ENCODE measurements at places on chromosomes 2 and 18.

DNA sequence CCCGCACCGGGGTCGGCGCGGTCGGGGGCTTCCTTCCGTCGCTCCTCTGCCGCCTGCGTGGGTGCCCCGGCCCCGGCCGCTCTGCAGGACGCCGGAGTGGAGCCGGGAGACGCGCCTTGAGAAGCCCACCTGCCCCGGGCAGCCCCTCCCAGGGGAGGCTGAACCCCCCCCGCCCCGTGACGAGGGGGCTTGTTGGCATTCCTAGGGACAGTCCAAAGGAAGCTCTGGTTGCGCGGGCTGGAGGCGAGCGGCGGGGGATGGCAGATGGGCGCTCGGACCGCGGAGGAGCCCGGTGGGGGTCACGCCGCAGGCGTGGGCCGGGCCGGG is 133.5 kb upstream of the MGAT5 start:
- DNase-seq, result no peak

GRCh38 chr2:174794851-174795374 is 30.6 kb upstream of the CHRNA1 start:
- DNase-seq, result no peak

- no peak for DNase-seq
Measured at GRCh38 chr18:25177631-25178030, 174.3 kb downstream of the ZNF521 start.

DNA sequence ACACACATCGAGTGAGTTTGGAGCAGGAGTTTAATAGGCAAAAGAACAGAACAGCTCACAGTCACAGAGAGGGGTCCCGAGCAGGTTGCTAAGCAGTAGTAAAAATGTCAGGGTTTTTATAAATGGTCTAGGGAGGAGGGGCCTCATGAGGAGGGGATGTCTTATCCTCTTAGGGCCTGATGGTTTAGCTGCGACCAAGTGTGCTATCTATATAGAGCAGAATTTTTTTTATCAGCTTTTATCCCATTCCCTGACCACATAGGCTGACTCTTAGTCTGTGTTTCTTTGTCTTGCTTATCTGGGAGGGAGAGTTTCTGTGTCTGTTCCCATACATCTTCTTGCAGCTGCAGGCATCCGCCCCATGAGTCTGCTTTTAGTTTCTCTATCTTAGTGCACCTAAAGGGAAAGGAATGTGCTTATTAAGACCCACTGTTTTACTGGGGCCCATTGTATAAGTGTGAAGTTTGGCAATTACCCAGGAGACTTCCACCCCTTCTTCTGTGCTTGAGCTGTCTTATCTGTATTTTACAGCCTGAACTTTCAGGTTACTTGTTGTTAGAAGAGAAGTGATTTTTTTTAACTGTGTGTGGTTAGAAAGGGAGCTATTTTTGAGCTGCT is 30.4 kb upstream of the GMCL1 start:
- DNase-seq, result no peak

DNA sequence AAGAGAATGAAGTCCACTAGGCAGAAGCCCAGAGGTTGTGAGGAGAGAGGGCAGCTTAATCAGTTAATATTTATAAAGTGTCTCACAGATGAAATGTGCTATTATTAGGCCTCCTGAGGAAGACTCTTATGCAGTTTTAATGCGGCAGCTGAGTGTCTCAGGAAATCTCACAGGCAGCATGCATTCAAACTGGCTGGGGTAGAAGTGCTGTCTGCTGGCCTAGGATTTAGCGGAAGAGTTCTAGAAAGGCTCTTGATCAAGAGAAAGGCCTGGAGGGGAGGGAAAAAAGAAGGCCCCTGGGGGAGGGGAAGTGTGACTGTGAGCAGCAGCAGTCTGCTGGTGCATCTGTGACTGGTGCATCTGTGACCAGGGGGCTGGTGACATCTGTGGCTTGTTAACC is 133.0 kb downstream of the FSHR start:
- no peak for DNase-seq

DNA sequence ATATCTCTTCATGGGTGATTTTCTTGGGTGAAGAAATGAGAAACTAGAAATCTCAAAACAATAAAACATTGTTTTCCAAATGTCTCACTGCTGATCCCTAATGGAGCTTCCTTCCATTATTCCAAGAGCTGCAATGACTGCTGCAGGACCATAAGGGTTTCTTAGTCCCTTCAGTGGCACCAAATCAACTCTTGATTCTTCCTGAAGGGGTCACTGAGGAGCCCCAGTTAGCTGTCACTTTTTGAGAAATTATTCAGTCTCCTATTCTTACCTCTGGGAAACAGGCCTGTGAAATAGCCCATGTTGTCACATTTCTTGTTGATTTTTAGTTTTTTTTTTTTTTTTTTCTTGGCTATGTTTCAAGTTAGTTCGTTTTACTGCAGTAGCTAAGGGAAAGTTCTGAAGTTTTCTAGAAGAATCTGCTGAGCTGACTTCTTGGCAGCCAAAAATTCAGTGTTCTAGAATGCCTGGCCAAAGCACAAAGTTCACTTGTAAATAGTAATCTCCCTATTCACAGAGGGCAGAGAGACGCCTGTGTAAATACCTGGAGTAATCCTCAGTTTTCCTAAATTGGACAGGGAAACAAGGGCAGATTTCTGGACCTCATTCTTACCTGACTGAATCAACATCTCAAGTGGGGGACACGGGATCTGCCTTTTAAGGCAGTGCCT is 480.0 kb downstream of the RIT2 start:
- no peak for DNase-seq

GRCh38 chr2:54728669-54729120 is 5.2 kb downstream of the EML6 start:
- no peak for DNase-seq

DNA sequence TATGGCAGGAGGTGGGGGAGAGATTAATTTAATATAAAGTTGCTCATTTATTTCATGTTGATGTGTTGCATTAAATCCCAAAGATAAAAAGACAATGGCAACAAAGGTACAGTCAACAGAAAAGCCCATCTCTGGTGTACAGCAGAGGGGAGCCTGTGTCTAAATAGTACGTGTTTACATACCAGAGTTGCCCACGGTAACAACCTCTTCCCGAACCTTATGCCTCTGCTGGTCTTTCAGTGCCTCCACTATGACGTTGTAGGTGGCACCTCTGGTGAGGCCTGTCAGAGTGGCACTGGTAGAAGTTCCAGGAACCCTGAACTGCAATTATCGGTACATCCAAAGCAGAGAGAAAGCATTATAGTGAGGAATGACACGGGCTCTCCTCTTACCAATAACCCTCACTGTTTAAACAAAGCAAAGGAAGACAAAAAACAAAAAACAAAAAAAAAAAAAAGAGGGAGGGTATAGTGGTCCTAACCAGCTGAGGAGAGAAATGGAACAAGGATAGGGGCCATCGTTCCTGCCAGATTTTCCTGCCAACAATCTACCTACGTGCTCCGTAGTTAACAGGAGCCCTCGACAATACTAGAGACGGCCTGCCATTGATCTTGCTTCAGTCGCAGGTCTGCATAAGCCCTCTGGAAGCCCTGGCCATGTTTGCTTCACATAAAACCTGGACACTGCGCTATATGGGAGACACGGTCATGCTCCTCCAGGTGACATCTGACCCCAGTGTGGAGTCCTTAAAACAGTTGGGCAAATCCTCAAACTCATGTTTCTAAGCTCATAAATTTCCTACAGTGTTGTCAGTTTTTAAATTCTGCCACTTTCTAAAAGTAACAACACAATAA is 58.5 kb downstream of the ATIC start:
- DNase-seq, result no peak

- DNase-seq, result no peak
Measured at GRCh38 chr2:196617430-196617829, 22.1 kb upstream of the CCDC150 start.

GRCh38 chr2:47264143-47264542 is 109.0 kb upstream of the STPG4 start:
- DNase-seq, result no peak

DNA sequence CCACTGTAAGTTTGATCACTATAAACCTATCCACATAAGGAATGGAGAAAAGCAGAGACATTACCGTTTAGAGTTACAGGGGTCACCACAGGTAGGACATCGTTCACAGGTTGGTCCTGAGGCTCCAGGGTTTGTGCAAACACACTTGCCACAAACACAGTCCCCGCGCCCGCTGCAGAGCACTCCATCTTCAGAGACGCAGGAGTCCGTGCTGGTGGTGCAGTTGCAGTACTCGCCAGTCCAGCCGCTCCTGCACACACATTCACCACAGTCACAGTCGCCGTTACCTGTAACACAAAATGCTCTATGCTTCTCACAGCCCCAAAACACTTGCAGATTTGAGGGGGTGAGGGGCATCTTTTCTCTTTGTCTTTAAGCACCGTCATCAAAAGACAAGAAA is 63.9 kb upstream of the PLA2R1 start:
- DNase-seq, result no peak

GRCh38 chr2:164595031-164595430 is 26.3 kb downstream of the GRB14 start:
- DNase-seq, result no peak

GRCh38 chr2:236945431-236946016 is 140.2 kb upstream of the COPS8 start:
- DNase-seq, result no peak

DNA sequence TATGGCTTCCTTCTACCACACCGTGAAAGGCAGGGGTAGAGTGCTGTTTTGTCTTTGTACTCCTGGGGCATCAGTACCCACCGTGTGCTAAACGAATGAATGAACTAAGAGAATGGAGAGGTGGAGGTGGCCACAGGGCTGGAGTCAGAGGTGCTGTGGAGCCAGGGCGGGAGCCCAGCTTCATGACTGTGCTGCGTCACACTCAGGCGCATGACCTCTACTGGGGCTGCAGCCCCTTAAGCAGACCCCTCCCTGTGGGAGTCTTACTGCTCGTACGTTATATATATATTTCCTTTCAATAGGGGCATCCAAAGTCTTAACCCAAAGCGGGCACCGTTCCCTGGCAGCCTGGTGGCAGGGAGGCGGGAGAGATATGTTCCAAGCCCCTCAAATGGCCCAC is 18.0 kb upstream of the LBH start:
- DNase-seq, result no peak

Data from naive thymus-derived CD4-positive, alpha-beta T cell (primary cell).